ENCODE measurements at places on chromosomes 5 and 9. TPM values are rescaled to one million over a fixed set of nuclear protein-coding genes. Genes with fewer than 3 reads are reported as not detected.

GNE gene
- total RNA-seq = 21.2 TPM

MSX2 gene
- 2.9 TPM for total RNA-seq

MRPL36 gene
- total RNA-seq = 28.5 TPM

PLAC8L1 gene
- total RNA-seq = 0.87 TPM

CER1 gene
- total RNA-seq = 0.29 TPM

PCDHB7 gene
- total RNA-seq = 5.0 TPM

C5 gene
- total RNA-seq = 11.4 TPM

LRRC70 gene
- 13.1 TPM for total RNA-seq

GPR151 gene
- 0.10 TPM for total RNA-seq

IL4 gene
- not detected for total RNA-seq

PCDHB13 gene
- 4.2 TPM for total RNA-seq
